ENCODE measurements at places on chromosomes 1 and 21.

- no peak for DNase-seq
These were observed 993 bp downstream of the SYPL2 start for GRCh38 chr1:109467301-109467777.

DNA sequence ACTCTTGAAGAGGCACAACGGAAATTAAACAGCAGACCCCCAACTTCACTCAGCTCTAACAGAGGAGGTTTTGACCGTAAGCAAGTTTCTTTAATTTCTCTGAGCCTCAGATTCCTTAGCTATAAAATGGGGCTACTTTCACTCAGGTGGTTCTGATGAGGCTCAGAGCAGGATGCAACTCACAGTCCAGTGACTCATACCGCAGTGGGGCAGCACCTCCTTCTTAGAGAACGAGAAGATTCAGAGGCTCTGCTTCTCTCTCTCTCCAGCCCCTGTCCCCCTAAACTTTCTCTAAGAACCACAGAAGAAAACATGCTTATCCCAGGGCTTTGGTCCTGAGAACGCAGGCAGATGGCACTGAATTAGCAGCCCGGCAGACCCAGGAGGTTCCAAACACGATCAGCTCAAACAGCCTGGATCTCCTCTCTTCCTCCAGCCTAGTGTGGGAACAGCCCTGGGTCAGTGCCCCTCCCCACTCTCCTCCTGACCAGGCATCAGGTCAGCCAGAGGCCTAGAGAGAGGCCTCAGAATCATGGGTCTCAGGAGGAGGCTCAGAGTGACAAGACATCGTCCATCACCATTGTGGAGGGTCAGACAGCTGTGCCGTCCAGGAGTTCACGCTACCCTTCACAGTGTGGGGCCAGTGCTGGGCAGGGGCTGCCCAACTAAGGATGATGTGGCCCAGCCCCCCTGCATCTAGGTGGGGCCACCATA, 433.0 kb downstream of the PTPRU start:
- no peak for DNase-seq

DNA sequence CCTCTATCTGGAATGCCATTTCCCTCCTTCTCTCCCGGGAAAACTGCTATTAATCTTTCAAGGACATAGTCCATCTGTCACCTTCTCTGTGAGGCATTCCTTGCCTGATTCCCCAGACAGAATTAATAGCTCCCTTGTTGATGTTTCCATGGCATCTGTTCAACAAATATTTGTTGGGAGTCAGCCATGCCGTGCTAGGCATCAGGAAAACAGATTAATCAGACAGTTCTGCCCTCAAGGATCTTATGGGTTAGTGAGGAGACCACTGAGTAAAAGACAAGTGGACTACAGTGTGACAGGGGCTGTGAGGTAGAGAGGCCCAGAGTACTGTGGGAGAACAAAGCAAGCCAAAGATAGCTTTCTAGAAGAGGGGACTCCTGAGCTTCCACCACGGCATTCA, 11.4 kb upstream of the MAGOH start:
- DNase-seq: no peak

- DNase-seq: no peak
These were observed 43.1 kb downstream of the RASSF5 start for GRCh38 chr1:206550446-206550845.

GRCh38 chr21:15400905-15401304, 328.9 kb upstream of the USP25 start:
- no peak for DNase-seq

DNA sequence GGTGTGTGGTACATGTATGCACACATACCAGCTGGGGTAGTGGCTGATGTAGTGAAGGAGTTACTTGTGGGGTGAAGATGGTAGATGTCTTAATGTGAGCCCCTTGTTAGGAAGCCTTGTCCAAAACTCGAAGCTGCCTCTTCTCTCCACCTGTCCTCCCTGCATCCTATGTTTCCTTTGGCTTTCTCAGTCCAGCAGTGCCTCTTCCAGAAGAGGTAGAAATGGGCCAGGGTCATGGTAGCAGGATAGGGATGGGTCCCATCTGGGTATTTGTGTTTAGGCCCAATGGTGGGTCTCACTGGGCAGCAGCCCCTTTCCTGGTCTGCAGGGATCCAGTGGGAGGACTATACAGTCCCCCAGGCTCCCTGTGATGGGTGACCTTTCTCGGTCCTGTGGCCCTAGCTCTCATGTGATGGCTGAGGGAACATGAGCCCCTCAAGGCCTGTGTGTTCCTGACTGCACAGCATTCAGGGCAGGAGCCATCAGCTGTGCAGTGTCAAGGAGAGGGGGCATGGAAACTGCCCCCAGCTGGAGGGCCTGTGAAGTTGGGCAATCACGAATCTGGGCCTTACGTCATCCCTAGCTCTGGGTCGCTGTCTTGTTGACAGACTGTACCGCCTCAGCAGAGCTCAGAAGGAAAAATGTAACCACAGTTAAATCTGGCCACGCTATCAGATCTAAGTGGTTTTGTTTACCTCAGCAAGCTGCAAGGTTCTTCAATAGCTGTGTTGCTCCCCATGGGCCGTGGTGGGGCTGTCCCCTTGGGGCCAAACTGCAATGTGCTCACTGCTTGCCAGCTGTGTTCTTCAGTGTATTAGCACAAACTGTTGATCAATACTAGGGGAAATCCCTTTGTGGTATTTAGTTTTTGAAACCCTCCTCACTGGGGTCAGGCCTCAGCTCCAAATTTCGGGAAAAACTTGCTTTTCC, 82.7 kb downstream of the NOS1AP start:
- DNase-seq: no peak

DNA sequence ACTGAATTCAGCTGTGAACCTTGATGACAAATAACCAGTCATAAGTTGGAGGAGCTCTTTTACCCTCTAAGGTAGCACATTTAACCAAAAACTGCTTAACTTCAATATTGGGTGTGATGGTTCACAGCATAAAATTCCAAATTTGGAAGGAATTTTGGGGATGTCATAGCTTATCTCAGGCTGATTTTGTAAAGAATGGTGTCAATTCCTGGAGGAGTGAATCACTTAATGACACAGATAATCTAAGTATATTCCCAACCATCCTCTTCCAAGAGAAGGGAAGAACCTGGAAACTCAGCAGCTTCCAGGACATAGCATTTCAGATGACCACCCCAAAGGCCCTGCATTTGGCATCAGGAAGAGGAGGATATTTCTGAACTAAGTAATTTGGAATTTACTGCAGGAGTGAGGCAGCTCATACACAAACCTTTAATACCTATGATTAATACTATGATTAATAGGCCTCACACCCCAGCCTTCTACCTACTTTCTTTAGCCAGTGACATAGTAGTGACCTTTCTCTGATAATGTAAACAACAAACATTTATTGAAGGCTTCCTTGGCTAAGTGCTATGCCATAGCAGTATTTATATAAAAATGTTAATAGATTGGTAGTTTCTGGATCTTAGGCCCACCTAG, 14.5 kb downstream of the GLUL start:
- no peak for DNase-seq

DNA sequence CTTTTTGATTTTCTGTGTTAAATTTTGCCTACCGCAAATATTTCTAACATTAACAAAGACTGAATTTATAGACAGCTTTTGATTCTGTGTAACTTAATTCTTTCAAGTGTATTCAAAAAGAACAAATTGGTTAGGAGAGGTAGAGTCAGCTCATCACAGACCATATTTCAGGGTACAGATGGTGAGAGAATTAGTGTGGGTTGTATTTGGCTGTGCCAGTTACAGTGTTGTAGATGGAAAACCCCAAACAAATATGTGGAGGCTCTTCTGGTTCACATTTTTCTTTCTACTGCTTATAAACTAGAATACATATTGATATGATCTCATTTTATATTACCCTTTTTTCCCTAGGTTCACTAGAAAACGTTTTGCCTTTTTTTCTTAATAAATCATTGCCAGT, 11.1 kb downstream of the RCAN3 start:
- no peak for DNase-seq

- DNase-seq: no peak
These were observed 97.2 kb upstream of the LYPLAL1 start for GRCh38 chr1:219076326-219076937.

DNA sequence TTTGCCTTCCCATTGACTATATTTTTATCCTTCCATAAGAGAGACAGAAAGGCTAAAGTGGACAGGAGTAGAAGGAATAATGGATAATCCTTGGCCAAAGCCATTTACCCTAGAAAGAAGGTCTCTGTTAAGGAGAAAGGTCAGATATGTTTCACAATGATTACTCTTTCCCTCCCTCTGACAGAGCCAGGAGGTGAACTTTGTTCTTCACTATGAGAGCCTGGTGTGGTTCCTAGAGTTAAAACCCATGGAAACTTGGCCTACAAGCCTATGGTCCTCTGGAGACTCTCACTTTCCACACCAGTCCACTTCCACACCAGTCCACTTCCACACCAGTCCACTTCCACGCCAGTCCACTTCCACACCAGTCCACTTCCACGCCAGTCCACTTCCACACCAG, 479.9 kb upstream of the ZP4 start:
- DNase-seq: no peak

- no peak for DNase-seq
These were observed at the start of gene AADACL3 for GRCh38 chr1:12715896-12716437. AADACL3 (plus strand) TSS chr1:12716110; CDS start chr1:12716177, 67 bp downstream.

DNA sequence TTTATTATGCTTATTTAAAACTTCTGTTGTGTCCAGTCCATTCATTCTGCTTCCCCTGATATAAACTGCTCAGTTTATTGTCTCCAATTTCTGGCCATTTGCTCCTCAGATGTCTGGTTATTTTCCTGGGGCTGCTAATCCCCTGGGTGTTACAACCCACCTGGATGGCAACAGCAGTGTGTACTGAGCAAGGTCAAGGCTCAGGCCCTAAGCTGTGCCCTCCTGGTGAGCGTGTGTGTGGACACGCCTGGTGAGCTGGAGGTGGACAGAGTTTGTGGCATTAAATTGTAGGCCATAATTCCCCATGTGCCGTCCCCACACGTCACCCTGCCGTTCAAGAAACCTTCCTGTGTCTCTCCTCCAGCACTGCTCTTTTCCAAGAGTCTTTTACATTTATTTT, 18.1 kb upstream of the KIF1B start:
- DNase-seq: no peak

DNA sequence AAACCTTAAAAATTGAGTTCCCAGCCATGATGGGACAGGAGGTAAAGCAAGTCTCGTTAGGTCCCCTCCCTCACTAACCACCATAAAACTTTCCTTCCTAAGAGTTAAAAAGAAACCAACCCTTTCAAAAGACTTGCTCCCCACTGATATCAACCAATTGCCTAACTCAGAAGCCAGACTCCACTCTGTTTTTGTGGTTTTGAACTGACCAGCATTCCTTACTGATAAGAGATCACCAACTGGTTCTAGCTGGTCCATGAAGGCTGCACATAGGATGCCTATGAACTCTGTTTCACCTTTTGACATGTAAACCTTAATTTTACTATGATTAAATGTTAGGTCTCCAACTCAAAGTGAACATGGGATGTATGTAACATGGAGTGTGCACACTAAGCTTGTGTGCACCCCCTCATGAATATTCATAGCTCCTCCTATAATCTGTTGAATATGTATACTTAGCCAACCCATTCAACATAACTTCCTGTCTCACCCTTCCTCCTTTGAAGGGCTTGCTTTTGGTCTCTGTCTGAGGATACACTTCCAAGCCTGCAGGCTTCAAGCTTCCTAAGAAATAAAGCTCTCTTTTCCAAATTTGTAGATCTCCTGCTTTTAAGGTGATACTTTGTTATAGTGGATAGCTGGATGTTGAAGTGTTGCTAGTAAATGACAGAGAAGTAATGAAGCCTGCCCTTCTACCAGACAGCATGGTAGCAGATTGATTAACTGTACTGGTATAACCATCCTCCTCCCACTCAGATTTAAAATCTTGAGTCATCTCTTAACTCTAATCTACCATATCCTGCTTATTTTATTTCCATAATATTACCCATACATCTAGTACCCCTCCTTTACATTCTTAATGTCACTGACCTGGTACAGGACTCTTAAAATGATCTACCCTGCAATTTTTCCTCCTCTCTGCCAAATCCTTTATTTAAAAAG, 95.6 kb downstream of the ZNF644 start:
- DNase-seq: peak; percentile 78

- DNase-seq: no peak
These were observed 23.3 kb downstream of the RPRD2 start for GRCh38 chr1:150387200-150387599.

- DNase-seq: peak; percentile 48
These were observed 10.7 kb upstream of the DNASE2B start for GRCh38 chr1:84387480-84388163.

DNA sequence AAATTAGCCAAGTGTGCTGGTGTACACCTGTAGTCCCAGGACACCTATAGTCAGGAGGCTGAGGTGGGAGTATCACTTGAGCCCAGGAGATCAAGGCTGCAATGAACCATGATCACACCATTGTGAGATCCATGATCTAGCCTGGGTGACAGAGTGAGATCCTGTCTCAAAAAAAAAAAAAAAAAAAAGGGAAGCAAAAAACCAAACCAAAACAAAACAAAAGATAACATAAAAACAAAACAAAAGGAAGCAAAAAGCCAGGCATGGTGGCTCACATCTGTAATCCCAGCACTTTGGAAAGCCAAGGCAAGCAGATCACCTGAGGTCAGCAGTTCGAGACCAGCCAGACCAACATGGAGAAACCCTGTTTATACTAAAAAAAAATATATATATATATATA, 9.4 kb upstream of the AKR1A1 start:
- DNase-seq: no peak

DNA sequence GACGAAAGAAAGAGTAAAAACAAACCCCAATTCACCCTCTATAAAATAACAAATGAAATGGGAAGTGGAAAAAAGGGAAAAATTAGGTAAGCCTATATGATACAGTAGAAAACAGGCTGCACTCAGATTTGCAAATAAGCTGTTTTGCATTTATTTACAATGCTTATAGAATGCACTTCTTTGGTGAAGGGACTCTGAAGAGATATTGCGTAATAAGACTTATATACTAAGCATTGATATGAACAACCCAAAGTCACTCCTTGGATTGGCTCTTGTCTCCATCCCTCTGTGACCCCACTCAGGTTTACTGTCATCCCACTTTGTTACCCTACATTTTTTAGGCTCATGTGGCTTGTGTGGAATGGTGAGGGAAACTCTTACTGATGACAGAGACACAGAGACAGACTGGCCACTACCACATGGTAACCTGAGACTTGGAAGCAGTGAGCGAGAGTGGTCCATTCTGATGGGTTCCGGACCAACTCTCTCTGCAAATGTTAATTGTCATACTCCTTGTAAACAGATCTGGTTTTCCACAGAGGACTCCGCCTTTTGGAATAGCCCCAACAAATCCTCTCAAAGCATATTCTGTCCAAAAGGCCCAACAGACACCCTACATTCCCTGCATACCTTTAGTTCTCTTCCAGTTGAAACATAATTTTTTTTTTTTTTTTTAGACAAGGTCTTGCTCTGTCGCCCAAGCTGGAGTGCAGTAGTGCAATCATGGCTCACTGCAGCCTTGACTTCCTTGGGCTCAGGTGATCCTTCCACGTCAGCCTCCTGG, 11.0 kb downstream of the GSTM5 start:
- no peak for DNase-seq

DNA sequence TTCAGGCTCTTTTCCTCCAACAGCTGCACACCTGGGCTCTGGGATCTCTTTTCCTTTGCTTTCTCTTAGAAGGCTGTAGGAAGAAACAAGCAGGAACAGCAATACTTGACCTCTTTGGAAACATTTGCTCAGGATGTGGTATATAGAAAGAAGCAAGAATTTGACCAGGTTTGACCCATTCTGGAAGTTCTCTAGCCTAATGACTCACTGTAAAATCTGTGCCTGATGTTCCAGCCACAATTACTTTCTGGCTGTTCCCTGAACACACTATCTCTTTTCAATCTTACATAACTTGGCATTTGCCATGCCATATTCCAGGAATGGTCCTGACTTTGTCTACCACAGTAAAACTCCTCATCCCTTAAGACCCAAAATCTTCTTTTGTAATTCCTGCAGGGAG, 419.9 kb upstream of the DAB1 start:
- no peak for DNase-seq

GRCh38 chr1:68319907-68320306, 87.6 kb upstream of the WLS start:
- DNase-seq: no peak

Measured in hematopoietic multipotent progenitor cell treated with erythropoietin and hydrocortisone succinate and interleukin-3 and kit ligand, for 8 days (in vitro differentiated cells).